ENCODE measurements at places on chromosomes 11 and 22. TPM values are rescaled to one million over a fixed set of nuclear protein-coding genes. Genes with fewer than 3 reads are reported as not detected.

The APOA5 gene
- total RNA-seq = not detected

The SLN gene
- total RNA-seq = not detected

The MFRP gene
- not detected for total RNA-seq

The HRAS gene
- total RNA-seq = 23.9 TPM

The PANX2 gene
- 0.11 TPM for total RNA-seq

Measured in CD4-positive, alpha-beta T cell (primary cell).